ENCODE measurements at places on chromosomes 13 and 19.

DNA sequence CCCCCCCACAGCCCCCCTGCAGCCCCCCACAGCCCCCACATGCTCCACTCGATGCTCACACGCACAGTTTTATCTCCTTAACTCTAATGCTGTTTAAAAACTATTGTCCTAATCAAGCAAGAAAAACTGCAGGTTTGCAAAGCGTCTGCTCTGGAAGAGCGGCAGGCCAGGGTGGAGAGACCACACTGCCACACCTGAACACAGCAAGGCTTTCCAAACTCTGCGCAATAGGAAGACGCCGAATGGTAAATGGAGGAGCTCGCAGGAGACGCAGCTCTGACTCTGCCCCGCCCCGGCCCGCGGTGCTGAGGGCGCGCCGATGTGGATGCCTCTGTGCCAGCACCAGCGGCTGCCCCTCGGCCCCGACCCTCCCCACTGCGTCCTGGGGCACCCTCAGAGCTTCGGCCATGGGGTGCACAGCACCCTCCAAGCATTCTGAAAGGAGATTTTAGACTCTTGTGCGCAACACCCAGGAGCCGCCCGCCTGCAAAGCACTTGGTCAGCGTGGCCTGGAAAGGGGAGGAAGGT is 32.4 kb downstream of the RASA3 start:
- DNase-seq: no peak

DNA sequence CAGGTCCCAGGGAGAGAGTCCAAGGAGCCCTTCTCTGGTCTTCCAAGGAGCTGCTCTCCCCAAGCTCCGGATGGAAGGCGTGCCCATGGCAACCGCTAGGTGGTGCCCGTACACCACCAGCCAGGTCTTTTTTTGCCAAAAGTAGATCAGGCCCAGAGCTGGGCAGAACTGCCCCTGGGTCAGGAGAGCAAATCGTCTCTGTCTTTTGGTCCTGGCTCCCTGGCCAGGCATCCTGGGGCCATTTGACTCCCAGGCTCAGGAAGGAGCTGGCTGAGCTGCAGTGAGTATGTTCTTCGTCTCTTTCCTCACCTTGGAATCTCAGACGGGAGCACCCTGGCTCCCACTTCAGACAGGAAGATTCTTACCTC is 24.6 kb upstream of the BCL3 start:
- DNase-seq: peak; percentile 62

GRCh38 chr19:738509-739128 is 12.3 kb upstream of the MISP start:
- no peak for DNase-seq

- DNase-seq: no peak
Observed at GRCh38 chr13:48790966-48791365, 137.2 kb downstream of the CYSLTR2 start.

- DNase-seq: no peak
Observed at GRCh38 chr13:30333616-30334015, 26.3 kb upstream of the KATNAL1 start.

DNA sequence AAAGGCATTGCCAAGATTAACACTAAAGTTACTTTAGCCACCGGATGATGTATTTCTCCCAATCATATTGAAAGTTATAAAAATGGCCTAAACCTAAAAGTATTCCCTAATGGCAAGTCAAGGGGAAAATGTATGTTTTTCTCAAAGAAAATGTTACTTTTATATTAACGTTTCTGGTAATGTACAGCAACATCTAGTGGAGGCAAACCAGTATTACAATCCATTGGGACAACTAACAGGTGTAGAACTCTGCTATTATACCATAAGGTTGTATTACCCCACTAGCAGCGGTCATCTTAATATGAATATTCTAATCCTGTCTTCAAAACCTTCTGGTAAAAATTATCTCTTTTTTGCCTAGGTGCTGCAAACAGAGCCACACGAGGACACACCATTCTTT is 69.2 kb downstream of the ZNF100 start:
- DNase-seq: no peak

DNA sequence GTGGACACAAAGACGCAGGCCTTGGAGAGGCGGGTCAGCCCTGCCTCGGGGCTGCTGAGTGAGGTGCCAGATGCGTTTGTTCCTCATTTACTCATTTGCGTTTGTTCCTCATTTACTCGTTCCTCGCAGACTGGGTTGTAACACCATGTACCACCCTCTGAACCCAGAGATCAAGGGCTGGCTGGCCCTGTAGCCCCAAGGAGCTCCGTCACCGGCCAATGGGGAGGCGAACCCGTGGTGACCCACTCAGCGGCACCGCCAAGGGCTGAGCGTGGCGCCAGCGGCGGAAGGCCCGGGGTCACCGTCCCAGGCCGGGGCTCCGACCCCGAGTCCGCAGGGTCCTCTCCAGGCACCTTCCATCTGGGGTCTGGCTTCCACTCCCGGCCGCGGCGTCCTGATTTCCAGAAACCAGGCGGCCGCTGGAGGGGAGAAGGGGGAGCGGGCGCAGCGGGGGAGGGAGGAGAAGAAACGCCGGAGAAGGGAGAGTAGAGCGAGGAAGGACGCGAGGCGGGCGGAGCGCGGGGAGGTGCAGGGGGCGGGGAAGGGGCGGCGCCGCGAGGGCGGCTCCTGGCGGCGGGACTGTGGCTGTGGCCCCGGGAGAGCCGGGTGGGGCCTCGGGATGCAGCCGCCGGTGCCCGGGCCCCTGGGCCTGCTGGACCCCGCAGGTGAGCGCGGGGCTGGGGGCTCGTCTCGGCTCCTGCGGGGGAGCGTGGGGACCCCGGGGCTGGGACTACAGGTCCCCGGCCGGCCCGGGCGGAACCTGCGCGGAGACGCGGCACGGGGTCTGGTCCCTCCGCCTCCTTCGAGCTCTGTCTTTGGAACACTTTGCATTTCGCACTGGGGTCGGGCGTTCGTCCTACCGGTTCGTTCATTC is at the start of gene TMEM255B:
Gene TMEM255B (plus strand): TSS at position 576 of the 874 bp plus-strand sequence. CDS start 44 bp downstream, at position 620.
- peak; percentile 42 for DNase-seq

- DNase-seq: no peak
Observed at GRCh38 chr19:42452590-42452989, 9.8 kb upstream of the CXCL17 start.

GRCh38 chr13:66071608-66072007 is 1158.5 kb downstream of the PCDH9 start:
- DNase-seq: no peak

GRCh38 chr13:111492341-111492950 is 172.0 kb downstream of the TEX29 start:
- no peak for DNase-seq

GRCh38 chr19:57818378-57818777 is 3.7 kb upstream of the ZNF552 start:
- no peak for DNase-seq

- no peak for DNase-seq
Observed at GRCh38 chr19:3793799-3794198, 7.6 kb upstream of the MATK start.

DNA sequence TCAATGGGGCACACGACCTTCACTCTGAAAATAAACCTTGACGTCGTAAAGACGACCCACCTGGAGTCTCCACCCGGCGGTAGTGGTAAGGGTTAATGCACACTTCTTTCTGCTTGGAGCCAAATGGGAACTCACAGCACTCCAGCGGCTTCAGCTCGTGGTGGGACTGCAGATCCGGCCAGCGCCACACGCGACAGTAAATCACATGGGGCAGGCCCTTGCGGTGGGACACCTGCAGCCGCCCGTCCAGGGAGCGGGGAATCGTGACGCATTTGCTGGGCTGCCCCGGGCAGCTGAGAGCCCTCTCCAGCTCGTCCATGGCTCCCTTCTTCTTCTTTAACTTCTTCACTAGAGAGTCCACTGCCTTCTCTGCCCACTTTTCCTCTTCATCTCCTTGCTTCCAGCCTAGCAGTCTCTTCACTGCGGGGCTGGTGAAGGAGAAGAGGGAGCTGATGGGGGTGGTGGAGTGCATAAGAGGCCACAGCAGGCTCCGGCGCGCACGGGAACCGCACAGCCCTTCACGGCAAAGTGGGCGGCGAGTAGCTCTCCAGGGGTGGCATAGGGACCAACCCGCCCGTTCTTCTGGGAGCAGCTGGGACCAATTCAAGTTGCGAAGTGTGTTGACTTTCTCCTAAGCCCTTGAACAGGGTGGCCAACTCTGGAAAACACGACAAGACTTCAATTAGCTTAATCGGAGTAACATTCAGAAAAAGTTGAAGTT is 40.7 kb downstream of the SMAD9 start:
- DNase-seq: no peak

DNA sequence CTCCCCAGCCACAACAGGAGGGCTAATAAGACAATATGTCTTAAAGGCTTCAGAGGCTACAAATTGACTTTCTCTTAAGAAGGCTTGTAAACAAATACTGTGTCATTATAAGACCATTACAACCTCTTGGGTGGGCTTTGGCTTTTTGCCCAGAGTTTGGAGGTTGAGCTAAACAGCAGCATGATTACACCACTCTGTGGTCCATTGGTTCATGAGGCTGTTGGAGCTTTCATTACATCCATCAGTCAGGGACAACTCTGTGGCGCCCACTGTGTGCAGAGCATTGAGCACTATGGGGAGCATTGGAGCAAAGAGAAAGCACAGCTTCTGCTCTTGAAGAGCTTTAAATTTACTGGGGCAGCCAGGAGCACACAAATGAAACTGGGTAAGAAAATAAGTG is 75.9 kb downstream of the TNFSF11 start:
- DNase-seq: no peak

GRCh38 chr13:60494296-60494695 is 97.3 kb downstream of the TDRD3 start:
- no peak for DNase-seq

DNA sequence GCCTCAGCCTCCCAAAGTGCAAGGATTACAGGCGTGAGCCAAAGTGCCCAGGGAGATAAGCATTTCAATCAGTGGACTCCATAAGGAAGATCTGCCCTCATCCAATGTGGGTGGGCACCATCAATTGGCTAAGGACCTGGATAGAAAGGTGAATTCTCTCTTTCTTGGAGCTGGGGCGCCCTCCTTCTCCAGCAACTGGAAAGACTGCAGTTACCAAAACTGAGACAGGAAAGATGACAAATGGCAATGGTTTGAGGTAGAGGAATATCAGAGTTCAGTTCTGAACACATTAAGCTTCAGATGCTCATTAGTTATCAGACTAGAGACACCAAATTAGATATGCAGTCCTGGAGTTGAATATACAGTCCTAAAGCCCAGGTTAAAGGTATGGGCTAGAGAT is 10.5 kb upstream of the ELF1 start:
- no peak for DNase-seq

GRCh38 chr13:108807841-108808240 is 178.4 kb downstream of the MYO16 start:
- no peak for DNase-seq

- DNase-seq: no peak
Observed at GRCh38 chr13:100751826-100752225, 77.2 kb upstream of the TMTC4 start.

- DNase-seq: peak; percentile 24
Observed at GRCh38 chr13:41019011-41019487, at the start of gene ELF1. TSS of gene ELF1 (minus strand) at chr13:41019316. CDS start at chr13:40982054, 37,262 bp downstream.

GRCh38 chr19:10929402-10929794 is 787 bp downstream of the TIMM29 start:
- no peak for DNase-seq

DNA sequence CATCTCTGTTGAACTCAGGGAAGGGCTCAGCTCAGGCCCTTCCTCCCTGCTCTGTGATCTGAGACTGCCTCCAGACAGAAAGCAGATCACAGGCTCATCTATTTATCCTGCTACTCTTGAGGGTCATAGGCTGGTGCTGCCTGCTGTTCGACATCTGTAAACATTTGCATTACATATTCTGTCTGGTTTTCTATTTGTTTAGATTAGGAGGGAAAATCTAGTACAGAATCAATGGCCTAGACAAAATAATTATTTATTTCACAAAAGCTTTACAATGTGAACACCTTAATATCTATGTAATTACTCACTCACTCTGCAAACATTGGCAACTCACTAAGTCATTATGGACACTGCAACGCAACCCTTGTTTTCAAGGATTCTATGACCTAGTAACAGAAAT is 43.0 kb downstream of the CEP89 start:
- DNase-seq: no peak

- no peak for DNase-seq
Observed at GRCh38 chr19:54448040-54448773, 792 bp upstream of the LENG8 start.

- DNase-seq: no peak
Observed at GRCh38 chr13:79429309-79429708, 23.3 kb upstream of the RBM26 start.

GRCh38 chr13:93398167-93399035 is 171.8 kb downstream of the GPC6 start:
- no peak for DNase-seq

All from activated CD8-positive, alpha-beta memory T cell treated with anti-CD3 and anti-CD28 coated beads for 1 hour (primary cell).